ENCODE measurements at places on chromosomes 16 and 17.

DNA sequence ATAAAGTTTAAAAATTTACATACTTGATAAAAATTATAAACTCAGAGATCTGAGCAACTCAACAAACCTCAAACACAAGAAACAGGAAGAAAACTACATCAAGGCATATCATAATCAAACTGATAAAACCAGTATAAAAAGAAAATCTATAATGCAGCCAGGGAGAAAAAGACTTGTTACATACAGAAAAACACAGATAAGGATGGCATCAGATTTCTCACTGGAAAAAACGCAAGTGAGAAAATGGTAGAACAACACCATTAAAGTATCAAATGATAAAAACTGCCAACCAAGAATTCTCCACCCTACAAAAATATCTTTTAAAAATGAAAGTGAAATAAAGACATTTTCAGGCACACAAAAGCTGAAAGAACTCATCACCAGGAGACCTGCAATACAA is 71.0 kb downstream of the CACNG1 start:
- no peak for DNase-seq

- no peak for DNase-seq
Observed at GRCh38 chr16:55482056-55482455, 3.1 kb downstream of the MMP2 start.

DNA sequence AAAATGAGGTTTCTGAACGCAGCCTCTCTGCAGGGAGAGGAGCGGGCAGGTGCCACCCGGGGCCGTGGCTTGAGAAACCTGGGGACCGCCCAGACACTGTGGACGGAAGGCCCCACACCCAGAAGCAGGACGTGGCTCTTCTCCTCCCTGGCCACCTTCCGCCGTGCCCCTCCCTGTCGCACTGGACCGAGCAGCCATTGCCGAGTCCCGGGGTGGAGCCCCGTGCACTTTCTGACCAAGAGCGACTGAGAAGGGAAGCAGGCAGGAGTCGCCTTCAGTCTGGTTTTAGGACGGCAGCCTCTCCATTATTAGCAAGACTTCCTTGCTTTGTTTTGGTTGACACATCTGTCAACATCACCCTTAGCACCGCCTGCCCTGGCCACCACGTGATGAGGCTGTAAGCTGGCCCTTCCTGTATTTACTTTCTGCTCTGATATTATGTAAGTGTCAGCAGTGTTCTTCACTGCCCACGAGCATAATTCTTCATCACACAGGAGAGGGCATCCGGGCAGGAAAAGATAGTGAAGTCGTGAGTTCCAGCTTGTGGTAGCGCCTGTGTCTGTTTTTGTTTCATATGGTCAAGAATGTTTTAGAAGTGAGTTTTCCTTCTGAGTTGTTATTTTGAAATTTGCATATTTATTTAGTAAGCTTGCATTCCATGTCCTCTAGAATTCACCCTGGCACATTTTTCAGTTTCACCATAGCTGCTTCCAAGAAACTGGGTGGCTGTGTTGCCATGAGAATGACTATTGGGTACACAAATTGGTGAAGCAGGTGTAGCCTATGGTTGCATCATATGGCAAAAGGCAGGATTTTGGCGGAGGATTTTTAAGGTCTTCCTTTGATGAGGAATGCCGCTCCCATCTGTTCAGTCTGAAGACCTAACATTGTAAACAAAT is 1.0 kb downstream of the HERPUD1 start:
- DNase-seq, result peak; percentile 47

DNA sequence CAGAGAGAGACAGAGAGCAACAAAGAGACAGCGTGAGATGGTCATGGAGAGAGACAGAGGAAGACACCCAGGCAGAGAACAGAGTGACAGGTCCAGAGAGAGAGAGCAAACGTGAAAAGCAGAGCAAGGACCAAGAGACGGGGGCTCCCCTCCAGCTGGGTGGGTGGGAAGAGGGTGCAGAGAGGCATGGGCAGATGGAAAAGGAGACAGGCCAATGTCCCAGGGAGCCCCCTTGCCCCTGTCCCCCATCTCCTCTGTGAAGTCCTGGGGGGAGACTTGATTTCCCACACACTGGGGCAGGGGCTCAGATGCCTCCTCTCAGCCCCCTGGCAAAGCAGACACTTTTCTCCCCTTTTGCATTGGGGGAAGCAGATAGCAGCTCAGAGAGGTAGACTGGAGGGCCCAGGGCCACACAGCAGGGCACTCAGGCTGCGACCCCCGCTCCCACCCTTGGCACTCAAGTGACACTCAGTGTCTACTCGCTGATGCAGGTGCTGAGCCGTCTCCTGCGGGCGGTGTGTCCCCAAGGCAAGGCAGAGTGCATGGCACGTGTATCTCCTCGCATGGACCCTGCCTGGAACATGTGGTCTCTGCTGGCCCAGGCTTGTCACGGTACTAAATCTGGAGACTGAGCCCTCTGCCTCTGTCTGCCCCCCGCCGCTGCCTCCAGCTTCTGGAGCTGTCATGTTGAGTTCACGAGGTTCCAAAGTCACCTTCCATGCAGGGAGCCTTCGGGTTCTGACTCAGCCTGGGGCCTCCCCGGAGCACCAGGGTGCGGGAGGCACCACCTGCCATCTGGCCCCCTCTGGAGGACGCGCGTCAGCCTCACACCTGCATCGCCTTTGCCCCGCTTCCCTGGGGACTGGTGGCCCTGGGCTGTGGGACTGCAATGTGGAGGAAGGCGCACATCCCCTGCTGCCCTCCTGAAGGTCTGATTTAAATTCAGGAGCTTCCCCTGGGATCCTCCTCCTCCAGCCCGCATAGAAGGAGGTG is 215.9 kb upstream of the GSE1 start:
- no peak for DNase-seq

DNA sequence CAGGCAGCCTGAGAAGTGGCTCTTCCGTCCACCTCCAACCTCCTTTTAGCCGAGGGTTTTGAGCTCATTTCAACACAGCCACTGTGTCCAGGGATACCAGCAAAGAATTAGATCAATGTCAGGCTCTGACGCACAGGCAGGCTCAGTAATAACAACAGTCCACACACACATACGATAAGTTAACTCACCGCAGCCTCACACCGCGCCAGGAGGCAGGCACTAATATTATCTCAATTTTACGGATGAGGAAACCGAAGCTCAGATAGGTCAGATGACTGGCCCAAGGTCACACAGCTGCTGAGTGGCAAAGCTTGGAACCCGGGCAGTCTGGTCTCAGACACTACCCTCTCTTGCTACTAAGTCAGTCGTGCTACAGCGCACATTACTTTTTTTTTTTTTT is 22.9 kb downstream of the ABR start:
- no peak for DNase-seq
